Bronchial epithelial cell (primary cell): ENCODE measurements at places on chromosomes 11 and 22. TPM values are rescaled to one million over a fixed set of nuclear protein-coding genes. Genes with fewer than 3 reads are reported as not detected.

OR4D5 gene
- total RNA-seq, result not detected in 2 replicates

APOL4 gene
- under 0.01 and 0.77 TPM in 2 replicates for total RNA-seq

ENTHD1 gene
- not detected in 2 replicates for total RNA-seq

CCDC134 gene
- total RNA-seq, result 5.4 and 6.1 TPM in 2 replicates

HINFP gene
- 12.4 TPM in 2 replicates for total RNA-seq

SESN3 gene
- 12.4 and 25.0 TPM in 2 replicates for total RNA-seq

CADM1 gene
- 1.6 and 14.2 TPM in 2 replicates for total RNA-seq

TTC12 gene
- total RNA-seq, result 12.9 and 32.1 TPM in 2 replicates

CCDC73 gene
- 0.13 TPM in 1 of 2 replicates, not detected in the other for total RNA-seq

PDXP gene
- total RNA-seq, result 2.2 and 3.4 TPM in 2 replicates

ACTN3 gene
- total RNA-seq, result not detected in 2 replicates

CRYBA4 gene
- not detected in 2 replicates for total RNA-seq

TUB gene
- total RNA-seq, result 0.13 and 0.26 TPM in 2 replicates

BIK gene
- 56.8 and 66.6 TPM in 2 replicates for total RNA-seq

HEPN1 gene
- total RNA-seq, result not detected in 2 replicates

IGSF22 gene
- total RNA-seq, result under 0.01 and 1.4 TPM in 2 replicates

PRR5L gene
- total RNA-seq, result 6.3 and 10.0 TPM in 2 replicates

MAJIN gene
- not detected in 2 replicates for total RNA-seq

ZP1 gene
- not detected in 2 replicates for total RNA-seq

MB gene
- total RNA-seq, result 0.13 TPM in 1 of 2 replicates, not detected in the other

CAPN1 gene
- total RNA-seq, result 136 and 165 TPM in 2 replicates

NLRP14 gene
- under 0.01 and 0.13 TPM in 2 replicates for total RNA-seq

BATF2 gene
- under 0.01 and 0.26 TPM in 2 replicates for total RNA-seq

OR8D1 gene
- not detected in 2 replicates for total RNA-seq

NLRP6 gene
- total RNA-seq, result not detected in 2 replicates

APOBEC3C gene
- 4.1 and 4.2 TPM in 2 replicates for total RNA-seq

IRAG1 gene
- 0.26 and 0.51 TPM in 2 replicates for total RNA-seq

GLB1L2 gene
- total RNA-seq, result 2.9 and 3.4 TPM in 2 replicates

DEUP1 gene
- under 0.01 TPM in 1 of 2 replicates, not detected in the other for total RNA-seq

SLCO2B1 gene
- total RNA-seq, result not detected in 2 replicates

GRAMD1B gene
- total RNA-seq, result 0.26 and 1.4 TPM in 2 replicates

CHEK1 gene
- total RNA-seq, result 4.6 and 4.7 TPM in 2 replicates

FAM227A gene
- 0.26 and 0.38 TPM in 2 replicates for total RNA-seq

GAL3ST3 gene
- total RNA-seq, result not detected in 2 replicates

F2 gene
- total RNA-seq, result 0.26 and 0.38 TPM in 2 replicates

TECTA gene
- under 0.01 and 0.38 TPM in 2 replicates for total RNA-seq

DTX4 gene
- 2.4 and 2.6 TPM in 2 replicates for total RNA-seq

DLG2 gene
- 0.26 and 1.0 TPM in 2 replicates for total RNA-seq

GPR152 gene
- total RNA-seq, result not detected in 2 replicates

SLN gene
- total RNA-seq, result not detected in 2 replicates

PRR33 gene
- not detected in 2 replicates for total RNA-seq

CASP12 gene
- not detected in 2 replicates for total RNA-seq

CREB3L1 gene
- 0.13 and 0.53 TPM in 2 replicates for total RNA-seq

BID gene
- 20.0 and 22.1 TPM in 2 replicates for total RNA-seq
